ENCODE measurements at places on chromosomes 2 and 18.

DNA sequence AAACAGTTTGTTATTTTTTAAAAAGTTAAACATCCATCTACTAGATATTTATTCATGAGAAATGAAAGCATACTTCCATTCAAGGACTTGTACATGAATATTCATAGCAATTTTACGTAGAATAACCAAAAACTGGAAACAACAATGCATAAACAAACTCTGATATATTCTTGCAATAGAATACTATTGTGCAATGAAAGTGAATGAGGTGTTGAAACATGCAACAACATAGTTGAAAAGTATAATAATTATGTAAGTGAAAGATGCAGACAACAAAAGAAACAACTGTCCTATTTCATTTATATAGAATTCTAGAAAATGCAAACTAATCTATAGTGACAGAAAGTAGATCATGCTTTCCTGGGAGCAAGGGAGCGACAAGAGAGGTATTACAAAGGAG, 206.6 kb upstream of the KLHL29 start:
- DNase-seq = no peak

- DNase-seq = no peak
Measured at GRCh38 chr18:7957297-7957696, 390.2 kb downstream of the PTPRM start.

DNA sequence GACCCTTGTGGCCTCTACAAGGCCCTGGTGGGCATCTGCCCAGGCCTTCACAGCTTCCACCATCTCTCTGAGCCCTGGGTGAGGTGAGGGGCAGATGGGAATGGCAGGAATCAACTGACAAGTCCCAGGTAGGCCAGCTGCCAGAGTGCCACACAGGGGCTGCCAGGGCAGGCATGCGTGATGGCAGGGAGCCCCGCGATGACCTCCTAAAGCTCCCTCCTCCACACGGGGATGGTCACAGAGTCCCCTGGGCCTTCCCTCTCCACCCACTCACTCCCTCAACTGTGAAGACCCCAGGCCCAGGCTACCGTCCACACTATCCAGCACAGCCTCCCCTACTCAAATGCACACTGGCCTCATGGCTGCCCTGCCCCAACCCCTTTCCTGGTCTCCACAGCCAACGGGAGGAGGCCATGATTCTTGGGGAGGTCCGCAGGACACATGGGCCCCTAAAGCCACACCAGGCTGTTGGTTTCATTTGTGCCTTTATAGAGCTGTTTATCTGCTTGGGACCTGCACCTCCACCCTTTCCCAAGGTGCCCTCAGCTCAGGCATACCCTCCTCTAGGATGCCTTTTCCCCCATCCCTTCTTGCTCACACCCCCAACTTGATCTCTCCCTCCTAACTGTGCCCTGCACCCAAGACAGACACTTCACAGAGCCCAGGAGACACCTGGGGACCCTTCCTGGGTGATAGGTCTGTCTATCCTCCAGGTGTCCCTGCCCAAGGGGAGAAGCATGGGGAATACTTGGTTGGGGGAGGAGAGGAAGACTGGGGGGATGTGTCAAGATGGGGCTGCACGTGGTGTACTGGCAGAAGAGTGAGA, 2.0 kb downstream of the PROC start:
- DNase-seq = no peak

DNA sequence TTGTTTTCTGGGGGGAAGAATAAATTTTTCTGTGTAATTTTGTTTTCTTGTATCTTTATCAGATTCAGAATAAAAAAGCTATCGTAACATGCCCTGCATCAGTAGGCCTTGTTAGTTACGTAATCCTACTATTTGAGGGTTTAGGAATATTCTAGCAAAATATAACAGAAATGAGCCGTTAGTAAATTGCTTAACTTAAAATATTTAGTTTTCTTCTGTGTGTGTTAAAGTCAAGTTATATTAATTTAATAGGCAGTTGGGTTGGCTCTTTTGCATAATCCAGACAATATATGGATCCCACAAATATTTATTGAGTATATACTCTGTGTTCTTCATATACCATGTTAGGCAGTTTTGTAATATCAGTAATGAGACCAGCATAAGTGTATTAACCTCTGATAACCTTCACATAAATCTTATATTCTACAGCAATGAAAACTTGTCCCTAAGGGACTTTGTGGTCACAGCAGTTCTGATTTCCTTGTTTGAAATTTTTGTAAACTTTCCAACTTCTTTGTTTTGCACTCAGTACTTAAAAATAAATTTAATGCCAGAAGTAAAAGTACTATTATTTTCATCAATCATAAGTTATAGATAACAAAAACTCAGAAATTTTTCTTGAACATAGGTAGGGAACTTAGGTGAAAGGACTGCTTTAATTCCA, 151.9 kb downstream of the FMNL2 start:
- no peak for DNase-seq

Measured in glomerular endothelial cell (primary cell).